Activated CD4-positive, alpha-beta T cell treated with anti-CD3 and anti-CD28 coated beads for 4 hours (primary cell): ENCODE measurements at places on chromosomes 6 and 20.

DNA sequence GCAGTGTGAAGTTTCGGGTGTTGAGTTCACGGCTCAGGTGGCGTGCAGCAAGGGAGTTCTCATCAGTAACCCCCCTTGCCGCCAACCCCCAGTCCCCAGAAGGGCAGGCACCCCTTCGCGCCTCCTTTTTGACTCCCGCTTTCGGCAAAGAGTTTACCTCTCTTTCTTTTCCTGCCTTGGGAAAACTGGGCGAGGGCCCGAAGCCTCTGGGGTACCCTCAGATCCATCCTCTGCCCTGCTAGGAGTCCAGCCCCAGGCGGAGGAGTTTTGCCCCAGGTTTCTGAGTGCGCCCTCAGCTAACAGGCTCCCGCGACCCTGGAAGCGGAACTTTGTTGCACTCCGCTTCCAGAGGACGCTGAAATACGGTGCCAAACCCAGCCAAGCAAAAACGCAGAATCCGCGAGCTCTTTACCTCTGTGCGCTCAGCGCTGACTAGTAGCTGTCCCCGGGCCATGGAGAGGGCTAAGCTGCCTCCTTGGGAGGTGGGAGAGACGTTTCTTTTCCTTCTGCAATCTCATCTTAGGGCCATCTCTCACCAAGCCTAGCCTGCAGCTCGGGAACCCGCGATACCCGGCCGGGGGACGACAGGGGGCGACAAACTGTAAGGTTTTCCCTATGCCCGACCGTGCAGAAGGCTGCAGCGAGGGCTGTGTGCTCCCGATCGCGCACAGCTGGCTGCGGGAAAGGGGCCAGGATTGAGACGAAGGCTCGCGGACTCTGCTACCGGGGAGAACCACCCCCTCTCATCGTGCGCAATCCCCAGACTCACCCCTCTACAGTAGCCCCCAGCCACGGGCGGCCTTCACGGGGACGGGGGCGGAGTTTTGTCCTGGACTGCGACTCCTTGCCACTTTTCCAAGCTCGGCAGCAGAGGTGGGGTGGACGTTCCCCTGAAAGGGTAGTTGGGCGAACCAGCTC lies 2.7 kb upstream of the PAX1 start:
- no peak for DNase-seq

- DNase-seq = no peak
Observed at GRCh38 chr20:11137688-11138087, 463.9 kb upstream of the JAG1 start.

DNA sequence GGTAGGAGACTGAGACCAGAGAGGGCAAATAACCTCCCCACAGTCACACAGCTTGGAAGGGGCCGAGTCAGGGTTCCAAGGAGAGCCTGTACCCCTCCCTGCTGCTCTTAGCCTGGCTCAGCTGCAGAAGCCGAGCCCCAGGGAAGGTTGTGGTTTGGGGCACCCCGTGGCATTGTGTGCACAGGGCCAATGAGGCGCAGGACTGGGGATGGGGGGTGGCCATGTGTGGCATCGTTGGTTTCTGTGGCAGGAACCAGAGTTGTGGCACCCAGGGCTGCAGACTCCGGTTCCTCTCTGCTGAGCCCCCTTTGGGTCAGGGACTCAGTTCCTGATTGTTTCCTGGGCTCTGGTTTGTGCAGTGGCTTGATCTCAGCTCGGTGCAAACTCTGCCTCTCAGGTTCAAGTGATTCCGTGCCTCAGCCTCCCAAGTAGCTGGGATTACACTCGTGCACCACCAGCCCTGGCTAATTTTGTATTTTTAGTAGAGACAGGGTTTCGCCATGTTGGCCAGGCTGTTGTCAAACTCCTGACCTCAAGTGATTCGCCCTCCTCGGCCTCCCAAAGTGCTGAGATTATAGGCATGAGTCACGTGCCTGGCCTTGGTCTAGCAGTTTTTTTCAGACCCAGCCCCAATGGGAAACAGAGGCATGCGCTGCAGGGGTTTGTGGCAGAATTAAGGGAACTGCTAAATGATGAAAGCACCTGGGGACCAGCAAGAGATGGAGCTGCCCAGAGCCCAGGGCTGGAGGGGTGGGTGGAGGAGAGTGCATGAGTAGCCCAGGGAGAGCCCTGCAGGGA lies 221.0 kb upstream of the SULF2 start:
- DNase-seq = no peak

- no peak for DNase-seq
Observed at GRCh38 chr20:25089096-25089495, 7.2 kb upstream of the VSX1 start.

DNA sequence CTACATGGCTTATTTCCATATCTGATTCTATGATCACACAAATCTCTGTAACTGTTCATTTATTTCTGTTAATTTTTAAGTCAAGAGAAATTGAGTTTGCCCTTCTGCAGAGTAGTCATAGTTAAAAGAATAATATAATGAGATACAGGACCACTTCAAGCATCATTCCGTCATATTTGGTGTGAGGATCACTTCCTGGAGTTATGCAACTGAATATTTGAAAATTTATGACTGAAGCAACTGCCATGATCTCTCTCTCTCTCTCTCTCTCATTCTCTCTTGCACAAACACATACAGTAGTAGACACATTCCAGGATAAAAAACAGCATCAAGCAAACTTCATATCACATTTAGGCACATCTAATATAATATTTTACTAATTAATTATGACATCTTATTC lies 116.4 kb downstream of the COL9A1 start:
- DNase-seq = no peak

GRCh38 chr6:42010909-42011308 lies 39.4 kb upstream of the TAF8 start:
- DNase-seq = no peak

DNA sequence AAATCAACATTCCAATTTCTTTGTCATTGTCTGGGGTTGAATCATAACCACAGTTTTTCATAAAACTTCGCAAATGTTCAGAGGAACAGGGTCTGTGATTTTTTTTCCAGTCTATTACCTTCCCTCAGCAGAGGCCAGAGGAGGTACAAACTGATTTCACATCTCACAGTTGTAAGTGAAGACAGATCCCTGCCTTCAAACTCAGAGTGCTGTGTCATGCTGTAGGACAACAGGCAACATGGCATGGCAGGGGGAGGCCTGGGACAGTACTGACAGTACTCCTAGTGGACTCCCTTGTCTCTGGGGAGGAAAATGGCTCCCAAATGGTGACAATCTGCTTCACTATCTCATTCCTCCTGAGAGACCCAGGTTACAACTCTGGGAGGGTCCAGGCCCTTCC lies 308.6 kb downstream of the CDC5L start:
- no peak for DNase-seq

DNA sequence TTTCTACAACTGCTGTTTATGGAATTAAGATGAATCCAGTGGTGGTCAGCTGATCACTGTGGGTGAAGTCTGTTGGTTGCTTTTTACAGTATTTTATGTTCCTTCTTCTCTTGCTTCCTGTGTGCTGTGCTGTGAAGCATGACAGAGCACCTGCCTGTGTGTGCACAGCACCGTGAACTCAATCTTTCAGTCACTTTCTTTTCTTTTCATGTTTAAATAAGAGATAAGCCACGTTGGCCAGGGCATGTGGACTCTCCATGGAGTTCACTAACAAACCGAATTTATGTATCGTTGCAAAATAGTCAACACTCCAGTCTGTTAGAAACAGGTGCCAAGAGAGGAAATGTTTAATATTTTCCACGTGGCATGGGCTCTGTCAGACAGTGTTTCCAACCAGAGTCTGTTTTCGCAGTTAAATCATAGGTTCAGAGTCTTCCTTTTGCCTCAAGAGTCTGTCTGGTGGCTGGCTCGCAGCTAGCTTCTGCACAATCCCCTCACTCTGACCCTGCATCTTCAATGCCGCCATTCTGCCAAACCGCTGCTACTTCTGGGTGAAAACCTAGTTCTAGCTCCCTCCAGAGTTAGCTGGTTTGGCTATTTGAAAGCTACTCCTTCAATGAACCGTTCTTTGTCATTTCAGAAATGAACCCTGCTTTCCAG lies 73.2 kb downstream of the QRSL1 start:
- no peak for DNase-seq

DNA sequence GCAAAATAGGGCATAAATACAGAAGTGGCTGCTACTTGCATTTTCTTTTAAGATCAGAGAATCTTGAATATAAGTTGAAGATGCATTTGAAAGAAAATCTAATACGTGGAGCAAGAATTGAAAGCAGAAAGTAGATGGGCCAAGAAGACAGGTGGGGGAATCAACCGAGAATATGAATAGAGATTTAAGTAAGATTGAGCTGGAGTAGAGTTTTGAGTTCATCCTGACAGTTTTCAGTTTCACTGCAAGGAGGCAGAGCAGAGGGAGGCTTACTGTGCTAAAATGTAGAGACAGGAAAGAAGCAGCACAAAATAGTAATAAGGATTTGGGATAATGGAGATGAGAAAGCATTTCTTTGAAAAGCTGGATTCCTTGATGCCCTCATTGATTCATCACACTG lies 214.5 kb downstream of the GJA1 start:
- no peak for DNase-seq

- no peak for DNase-seq
Observed at GRCh38 chr20:2473516-2473915, 2.9 kb upstream of the SNRPB start.

DNA sequence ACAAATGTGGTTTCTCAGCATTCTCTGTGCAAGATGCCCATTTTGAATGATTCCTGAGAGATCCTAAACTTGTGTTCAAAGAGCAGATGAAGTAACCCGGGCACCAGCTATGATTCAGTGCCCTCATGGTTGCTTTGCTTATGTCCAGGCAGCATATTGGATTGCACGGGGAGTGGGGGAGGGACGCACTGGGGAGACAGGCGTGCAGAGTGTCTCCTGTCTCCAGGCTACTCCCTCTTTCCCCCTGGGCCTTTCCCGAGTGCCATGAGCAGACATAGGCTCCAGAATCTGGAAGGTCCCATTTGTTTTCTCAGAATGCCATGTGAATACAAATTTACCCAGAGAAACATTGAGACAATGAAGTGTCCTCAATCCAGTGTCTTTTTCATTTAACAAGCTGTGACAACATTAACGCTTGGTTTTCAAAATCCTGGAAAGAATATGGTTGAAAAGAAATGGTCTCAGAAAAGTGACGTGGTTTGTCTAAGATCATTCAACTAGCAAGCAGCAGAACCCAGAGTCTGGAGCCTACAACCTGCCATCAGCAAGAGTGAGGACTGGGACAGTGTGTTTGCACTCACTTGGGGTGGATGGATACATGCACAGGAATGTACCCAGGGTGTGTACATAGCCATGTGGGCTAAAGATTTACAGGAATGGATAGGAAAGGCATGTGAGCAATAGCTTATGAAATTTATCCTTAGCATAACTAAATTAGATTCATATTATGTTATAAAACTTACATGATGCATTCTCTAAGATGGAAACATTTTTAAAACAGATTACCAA lies 4.2 kb downstream of the SYNDIG1 start:
- DNase-seq = no peak

DNA sequence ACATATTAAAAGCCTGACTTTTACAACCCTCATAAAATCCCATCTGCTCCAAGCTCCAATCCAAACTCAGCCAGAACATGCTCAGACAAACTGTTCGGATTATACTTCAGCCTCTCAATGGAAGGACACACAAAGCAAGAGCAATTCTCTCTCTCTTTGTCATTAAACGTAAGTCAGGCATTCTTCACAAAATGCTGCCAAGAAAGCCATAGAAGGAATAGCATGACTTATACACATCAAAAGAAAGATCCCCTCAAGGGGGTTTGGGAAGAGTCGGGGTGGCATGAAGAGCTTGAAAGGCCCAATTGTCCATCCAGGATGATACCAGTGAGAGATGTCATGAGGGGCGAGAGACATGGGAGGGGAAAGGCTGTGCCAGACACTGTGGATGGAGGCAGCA lies 268.9 kb downstream of the PREX1 start:
- no peak for DNase-seq

- no peak for DNase-seq
Observed at GRCh38 chr6:24950218-24950941, 14.6 kb upstream of the RIPOR2 start.

GRCh38 chr20:46600286-46600752 lies 49.9 kb upstream of the OCSTAMP start:
- DNase-seq = no peak

GRCh38 chr6:162857326-162857725 lies 129.6 kb downstream of the PACRG start:
- DNase-seq = no peak

GRCh38 chr6:106974336-106974998 lies at the start of gene CD24:
Gene CD24, minus strand, starts transcription at chr6:106974729. Its CDS starts 83 bp downstream, at chr6:106974646.
- peak; percentile 33 for DNase-seq

GRCh38 chr6:83069633-83070032 lies 2.2 kb downstream of the DOP1A start:
- no peak for DNase-seq

GRCh38 chr20:8322662-8323217 lies 190.7 kb downstream of the PLCB1 start:
- no peak for DNase-seq
